ENCODE measurements at places on chromosomes 4 and X. TPM values are rescaled to one million over a fixed set of nuclear protein-coding genes. Genes with fewer than 3 reads are reported as not detected.

Gene SATL1
- 0.28 TPM for total RNA-seq

DNA sequence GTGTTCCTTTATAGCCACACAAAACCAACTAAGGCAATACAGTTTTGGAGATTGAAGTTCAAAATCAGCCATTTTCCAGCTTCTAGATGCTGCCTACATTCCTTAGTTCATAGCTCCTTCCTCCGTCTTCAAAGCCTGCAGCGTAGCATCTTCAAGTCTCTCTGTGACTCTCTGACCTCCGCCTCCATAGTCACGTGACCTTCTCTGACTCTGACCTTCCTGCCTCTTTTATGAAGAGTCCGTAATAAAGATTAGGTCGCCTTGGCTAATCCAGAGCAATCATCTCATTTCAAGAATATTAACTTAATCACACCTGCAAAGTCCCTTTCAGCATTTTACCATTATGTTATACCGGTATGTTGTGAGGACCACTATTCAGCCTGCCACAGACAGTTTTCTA is 60.4 kb downstream of the ZCCHC12 start:
- ATAC-seq, result no peak

- ATAC-seq, result no peak
Observed at GRCh38 chr4:20662851-20663250, 37.4 kb upstream of the PACRGL start.

Gene GPR143
- 0.25 TPM for total RNA-seq

DNA sequence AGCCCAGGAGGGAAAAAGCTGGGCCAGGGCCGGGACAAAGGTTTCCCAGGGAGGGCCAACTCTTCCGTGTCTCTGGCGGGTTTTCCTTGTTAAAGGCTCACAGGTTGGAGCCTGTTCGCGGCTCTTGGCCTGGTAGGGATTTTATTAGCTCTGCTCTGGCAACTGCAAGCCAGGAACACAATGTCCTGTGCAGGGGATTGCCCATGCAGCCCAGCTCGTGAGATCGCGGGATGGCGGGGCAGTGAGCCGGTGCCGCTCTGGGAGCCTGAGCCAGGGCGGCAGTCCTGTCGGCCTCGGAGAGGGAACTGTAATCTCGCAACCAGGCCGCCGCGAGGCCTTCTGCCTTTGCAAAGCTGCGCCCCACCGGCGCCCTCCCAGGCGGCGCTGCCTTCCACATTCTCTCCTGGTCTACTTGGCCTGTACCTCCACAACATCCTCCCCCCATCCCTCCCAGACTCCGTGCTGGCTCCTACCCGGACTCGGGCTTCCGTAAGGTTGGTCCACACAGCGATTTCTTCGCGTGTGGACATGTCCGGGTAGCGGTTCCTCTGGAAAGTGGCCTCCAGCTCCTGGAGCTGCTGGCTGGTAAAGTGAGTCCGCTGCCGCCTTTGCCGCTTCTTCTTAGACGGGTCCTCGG is 2.1 kb downstream of the PITX2 start:
- ATAC-seq, result no peak

- no peak for ATAC-seq
Observed at GRCh38 chr4:130812117-130812765, 1716.3 kb downstream of the C4orf33 start.

DNA sequence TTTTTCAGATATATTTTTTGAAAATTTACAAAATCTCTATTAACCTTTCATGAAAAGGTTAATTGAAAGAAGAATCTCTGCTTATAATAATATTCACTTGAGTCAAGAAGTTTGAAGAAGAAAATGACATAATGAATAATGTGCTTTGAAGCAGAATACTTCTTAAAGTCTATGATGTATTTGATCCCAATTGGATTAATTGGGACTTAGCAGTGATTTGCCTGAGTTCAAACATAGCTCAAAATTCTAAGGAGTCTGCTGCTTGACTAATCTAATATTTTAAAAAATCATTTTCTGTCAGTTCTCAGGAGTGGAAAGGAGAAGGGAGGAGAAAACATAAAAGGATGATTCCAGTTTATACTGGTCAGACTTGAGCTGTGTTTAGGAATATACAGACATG is 1150.4 kb upstream of the INTU start:
- ATAC-seq, result no peak

DNA sequence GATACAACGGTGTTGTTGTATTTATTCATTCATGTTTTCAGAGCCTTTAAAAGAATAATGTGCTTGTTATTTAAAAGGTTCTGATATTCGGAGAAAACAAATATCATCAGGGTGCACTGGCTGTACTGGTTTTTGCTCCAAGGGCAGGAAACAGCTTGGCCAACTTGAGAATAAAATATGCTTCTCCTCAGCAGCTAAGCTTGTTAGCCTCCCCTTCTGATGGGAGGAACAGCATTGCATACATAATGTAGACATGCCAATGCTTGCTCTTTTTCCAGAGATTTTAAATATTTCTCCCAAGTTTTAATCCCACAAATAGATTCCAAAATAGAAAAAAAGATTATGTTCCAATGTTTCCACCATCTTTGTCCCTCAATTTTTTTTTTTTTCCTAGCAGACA is 87.6 kb upstream of the RPL34 start:
- peak; percentile 41 for ATAC-seq

Gene TRIM61
- 0.38 TPM for total RNA-seq
